Calu3 (cell line): ENCODE measurements at places on chromosomes 12 and 14. TPM values are rescaled to one million over a fixed set of nuclear protein-coding genes. Genes with fewer than 3 reads are reported as not detected.

RNFT2 gene
- total RNA-seq, result 22.5 and 32.0 TPM in 2 replicates

DNA sequence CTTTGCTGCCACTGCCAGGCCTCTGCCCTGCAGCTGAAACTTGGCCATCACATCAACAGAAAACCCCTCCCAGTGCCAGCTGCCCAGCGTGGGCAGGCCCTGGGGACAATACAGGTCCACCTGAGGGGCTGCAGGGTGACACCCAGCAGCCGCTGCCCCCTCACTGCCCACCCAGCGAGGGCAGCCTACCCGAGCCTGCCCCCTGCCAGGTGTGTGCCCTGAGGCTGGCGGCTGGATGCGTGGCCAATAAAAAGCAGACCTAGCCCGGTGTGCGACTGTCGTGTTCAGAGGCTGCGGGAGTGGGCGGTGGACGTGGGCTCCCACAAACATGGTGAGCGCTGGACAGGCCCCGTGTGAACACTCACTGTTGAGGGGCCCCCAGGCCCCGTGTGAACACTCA lies 4.7 kb upstream of the ADSS1 start:
- DNase-seq, result no peak

ZNF385A gene
- 9.1 and 9.5 TPM in 2 replicates for total RNA-seq

CNTN1 gene
- total RNA-seq, result not detected in 2 replicates

GRCh38 chr12:19138551-19138950 lies 9.0 kb downstream of the PLEKHA5 start:
- no peak for DNase-seq

SERPINA5 gene
- 20.7 and 21.6 TPM in 2 replicates for total RNA-seq

DNA sequence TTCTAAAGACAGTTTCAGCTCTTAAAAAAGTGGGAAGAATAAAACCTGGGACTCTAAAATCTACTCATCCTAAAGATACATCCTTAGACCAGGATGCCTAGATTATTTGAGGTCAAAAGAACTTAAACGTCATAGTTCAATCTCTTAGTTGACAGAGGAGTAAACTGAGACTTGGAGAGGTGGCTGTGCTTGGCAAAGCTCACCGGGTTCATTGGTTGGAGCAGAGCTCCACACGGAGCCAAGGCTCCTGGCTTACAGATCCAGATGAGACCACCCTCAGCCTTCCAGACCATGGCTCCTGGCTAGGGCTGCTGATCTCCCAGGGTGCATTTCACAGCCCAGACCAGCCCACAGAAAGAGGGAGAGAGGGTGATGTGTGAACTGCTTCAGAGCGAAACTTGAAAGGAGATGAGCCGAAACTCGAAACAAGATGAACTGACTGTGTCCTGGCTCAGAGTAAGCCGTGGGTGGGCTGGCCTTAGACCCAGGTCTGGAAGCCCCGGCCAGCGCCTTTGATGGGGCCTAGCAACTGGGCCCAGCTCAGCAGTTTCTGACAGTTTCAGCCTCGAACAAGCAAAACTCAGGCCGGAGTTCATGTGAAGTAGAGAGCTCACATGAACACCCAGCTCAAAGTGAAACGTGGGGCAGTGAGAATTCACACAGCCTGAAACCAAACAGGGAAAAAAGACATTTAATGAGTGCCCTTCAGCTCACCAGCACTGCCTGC lies 1044.8 kb downstream of the BCL11B start:
- DNase-seq, result no peak

SLC8A3 gene
- total RNA-seq, result not detected in 2 replicates

DNA sequence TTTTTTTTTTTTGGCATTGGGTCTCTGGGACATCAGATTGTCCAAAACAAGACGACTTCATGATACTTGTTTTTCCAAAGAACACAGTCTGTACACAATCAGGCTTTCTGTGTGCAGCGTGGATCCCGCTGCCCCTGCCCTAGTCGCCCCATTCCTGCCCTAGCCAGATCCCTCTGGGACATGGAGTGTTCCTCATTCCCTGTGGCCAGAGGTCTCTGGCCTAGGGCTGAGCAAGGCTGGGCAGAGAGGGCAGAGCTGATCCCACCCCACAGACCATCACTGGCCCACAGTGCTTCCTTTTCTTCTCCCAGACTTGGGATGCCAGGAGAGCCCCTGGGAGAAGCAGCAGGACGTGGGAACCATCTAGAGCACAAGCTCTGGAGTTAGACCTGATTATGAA lies 20.9 kb upstream of the EIF2B2 start:
- DNase-seq, result no peak

DNA sequence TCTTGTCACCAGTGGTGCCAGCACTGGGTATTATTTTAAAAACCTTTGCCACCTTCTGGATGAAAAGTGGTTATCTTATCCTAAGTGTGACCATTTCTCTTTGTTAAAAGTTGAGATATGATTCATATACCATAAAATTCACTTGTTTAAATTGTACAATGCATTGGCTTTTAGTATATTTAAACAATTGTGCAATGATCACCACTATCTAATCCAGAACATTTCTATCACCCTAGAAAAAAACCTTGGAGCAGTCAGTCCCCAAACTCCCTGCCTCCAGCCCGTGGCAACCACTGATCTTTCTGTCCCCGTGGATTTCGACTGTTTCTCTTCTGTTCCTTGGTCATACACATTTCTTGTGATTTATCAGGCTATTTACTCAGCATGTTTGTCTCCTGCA lies 28.3 kb downstream of the SH2B3 start:
- DNase-seq, result no peak

- DNase-seq, result no peak
Measured at GRCh38 chr12:102669056-102669455, 188.7 kb upstream of the IGF1 start.

DNA sequence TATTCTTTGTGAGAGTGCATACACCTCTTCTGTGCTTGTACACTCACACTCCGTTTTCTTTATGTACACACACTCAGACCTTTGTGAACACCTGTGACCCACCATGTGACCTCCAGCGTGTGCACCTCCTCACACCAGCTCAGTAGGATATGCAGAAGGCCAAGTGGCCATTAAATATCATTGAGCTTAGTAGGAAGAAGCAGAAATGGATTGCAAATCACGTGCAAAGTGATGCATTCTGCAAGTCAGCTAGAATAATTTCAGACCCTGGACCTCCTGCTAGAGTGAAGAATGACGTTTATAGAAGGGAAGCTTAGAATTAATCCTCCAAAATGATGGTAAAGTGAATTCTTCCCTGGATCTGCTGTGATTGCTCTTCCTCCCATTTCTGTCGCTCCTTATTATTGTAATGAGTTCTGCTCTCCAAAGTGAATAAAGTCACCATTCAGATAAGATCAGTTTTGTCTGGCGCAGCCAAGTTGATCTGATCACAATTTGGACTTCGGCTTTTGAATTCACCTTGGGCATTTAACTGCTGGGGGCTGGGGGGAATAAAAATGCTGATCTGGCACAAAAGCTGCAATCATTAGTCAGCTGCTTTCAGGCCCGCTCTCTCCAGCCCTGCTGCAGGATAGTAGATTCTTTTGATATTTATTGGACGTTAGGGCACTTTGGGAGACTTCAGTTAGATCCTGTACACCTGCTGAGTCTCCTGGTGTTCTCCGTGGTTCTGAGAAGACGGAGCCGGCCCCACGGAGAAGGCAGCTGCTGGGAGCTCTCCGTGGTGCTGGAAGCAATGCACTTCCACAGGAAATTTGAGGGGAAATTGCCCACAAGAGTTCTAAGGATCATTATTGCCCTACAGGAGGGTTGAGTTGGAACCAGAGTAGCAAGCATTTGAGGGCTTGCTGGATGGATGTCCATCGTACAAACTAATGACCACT lies 12.4 kb upstream of the NRXN3 start:
- DNase-seq, result peak; percentile 51

DNA sequence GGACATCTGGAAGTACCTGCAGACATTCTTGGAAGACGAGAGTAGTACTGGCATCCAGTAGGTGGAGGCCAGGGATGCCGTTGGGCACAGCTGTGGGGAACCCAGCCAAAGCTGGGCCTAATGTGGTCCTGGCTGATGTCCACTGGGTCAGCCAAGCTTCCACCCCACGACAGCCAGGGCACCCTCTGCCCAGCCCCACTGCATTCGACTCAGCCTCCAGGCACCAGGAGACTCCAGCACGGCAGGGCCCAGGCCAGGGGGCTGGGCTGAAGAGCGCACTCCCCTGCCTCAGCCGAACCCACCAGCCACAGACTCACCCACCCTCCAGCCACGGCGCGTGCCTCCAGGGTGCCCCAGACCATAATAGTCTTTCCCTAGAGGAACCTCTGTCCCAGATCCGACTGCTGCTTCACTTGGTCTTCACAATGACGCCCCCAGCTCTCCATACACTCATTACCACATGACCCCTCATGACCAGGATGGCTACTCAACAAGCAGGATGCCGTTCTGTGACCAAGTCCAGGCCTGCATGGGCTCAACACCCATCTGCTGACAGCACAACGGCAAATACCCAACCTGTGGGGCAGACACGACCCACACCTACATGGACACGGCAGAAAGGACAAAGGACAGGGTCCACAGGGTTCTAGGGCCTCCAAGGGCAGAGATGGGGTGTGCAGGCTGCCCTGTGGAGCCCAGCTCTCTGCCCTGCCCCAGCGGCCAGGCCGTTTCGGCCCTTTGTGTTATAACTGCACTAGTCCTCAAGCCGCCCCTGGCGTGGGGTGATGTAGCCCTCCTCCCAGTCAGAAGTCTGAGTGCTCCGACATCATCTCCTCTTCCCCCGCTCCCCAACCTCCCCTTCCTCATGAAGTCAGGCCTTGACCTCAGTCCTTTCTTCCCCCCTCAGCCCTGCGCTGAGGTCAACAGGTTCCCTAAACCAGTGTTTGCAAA lies 22.8 kb downstream of the ITPK1 start:
- no peak for DNase-seq

DNA sequence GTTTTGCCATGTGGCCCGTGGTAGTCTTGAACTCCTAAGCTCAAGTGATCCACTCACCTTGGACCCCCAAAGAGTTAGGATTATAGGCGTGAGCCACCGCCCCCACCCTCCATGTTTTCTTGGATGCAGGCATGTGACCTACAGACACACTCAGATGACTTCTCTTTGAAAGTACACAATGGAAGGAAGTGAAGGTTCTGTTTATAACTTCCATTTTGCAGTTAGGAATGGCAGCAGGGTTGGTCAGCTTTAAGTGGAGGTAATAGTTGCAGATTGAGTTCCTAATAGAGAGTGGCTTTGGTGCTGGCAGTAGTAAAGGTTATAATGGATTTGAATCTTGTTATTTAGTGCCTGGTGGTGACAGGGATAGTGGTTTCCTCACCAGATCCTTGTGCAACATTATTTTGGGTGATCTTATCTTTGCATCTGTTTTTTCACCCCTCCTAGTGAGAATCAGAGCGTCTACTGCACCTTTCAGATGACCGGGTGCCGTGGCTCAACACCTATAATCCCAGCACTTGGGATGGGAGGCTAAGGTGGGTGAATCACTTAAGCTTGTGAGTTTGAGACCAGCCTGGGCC lies 15.3 kb downstream of the LARP4 start:
- no peak for DNase-seq

SALL2 gene
- 3.5 and 3.9 TPM in 2 replicates for total RNA-seq

CLEC1B gene
- total RNA-seq, result not detected in 2 replicates

DNA sequence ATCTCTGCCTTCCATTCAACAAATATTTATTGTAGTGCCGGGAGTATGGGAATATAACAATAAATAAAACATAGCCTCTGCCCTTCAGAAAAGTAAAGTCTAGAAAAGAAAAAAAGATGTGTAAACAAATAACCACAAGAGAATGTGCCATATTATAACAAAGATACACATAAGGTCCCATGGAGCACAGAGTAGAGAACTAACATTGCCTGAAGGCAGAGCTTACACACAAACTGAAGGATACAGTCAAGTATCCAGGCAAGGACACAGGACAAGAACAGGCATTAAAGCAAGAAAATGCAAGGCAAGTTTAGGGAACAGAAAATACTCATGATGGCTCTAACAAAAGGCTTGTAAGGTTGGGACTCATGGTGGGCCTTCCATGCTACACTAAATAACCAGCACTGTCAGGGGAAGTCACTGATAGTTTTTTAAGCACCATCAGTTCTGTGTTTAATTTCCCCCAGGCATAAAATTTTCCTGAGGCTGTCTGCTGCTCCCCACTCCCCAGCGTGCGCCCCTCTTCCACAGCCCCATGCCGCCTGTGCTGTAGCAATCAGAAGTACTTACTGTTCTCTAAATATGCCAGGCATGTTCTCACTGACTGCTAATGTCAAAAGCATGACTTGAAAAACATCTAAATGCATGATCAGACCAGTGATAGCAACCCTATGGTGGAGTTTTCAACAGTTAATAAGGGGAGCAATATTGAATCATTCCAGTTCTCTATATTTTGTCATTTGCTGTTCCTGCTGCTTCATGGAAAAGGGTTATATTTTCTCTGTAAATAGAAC lies 77.8 kb downstream of the ANKS1B start:
- DNase-seq, result no peak

GRCh38 chr12:132237772-132238487 lies 91.5 kb downstream of the GALNT9 start:
- DNase-seq, result no peak

DNA sequence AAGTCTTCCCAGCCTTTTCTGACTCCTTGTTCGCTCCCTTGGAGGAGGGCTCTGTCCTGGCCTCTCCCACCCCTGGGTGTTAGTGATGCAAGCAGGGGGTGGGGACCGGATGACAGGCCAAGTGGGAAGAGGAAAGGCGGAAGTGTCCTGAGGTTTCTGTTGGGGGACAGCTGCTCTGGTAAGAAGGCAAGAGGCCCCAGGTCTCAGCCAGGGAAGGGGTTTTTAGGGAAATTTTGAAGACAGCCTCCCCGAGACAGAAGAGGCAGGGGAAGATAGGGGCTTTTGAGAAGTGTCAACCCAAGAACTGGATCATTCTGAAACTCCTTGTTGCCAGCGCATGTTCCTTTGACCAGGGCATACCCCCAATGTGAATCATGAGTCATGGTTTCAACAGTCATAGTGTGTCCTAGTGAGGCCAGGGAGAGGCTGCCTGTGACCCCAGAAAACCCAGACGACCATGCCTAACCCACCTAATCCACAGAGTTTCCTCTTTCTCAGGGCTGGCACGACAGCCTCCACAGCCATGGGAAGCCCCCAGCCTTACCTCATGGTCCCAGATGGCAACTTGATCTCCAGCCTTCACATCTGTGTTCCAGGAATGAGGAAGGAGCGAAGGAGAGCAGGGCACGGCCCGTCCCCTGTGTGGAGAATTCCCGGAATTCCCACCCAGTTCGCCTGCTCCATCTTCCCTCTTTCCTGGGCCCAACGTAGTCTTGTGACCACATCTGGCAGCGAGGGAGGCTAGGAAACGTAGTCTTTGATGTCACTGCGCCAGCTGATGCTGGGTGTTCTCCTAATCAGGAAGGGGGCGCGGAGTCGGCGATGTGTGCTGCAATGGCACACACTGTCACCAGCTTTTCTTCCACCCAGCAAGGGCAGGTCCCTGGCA lies 4.9 kb upstream of the GPR132 start:
- no peak for DNase-seq

- DNase-seq, result no peak
Measured at GRCh38 chr12:52264435-52264825, 10.0 kb upstream of the KRT86 start.

DNA sequence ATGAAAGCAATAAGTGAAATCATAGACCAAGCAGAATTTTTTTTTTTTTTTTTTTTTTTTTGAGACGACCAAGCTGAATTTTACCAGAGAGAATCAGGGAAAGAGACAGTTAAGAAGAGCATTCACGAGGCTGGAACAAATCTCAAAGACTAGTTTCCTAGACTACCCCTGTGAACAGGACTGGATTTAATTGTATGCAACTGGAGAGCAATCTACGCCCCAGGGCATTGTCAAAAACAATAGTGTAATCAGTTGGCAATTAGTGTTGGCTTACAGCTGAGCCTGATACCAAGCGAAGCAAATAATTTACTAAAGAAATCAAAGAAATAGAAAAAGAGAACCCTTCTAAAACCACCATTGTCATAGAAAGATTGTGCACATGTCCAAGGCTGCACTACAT lies 232.9 kb upstream of the CPNE8 start:
- DNase-seq, result no peak
